Smooth muscle cell of the umbilical artery (primary cell): ENCODE measurements at places on chromosomes 12 and 14. TPM values are rescaled to one million over a fixed set of nuclear protein-coding genes. Genes with fewer than 3 reads are reported as not detected.

GTF2A1 gene
- 26.4 and 32.7 TPM in 2 replicates for total RNA-seq

IFNG-AS1 gene
- total RNA-seq: not detected in 2 replicates

KRT77 gene
- not detected in 2 replicates for total RNA-seq

COCH gene
- total RNA-seq: 0.32 TPM in 1 of 2 replicates, not detected in the other

KRT75 gene
- total RNA-seq: not detected in 2 replicates

FOXN4 gene
- not detected in 2 replicates for total RNA-seq

APOF gene
- not detected in 2 replicates for total RNA-seq

CLEC9A gene
- total RNA-seq: 0.30 TPM in 1 of 2 replicates, not detected in the other

P2RX7 gene
- total RNA-seq: 0.28 and 0.89 TPM in 2 replicates

ANKRD33 gene
- total RNA-seq: not detected in 2 replicates

MAGOHB gene
- 21.4 and 22.7 TPM in 2 replicates for total RNA-seq

OVCH1 gene
- total RNA-seq: not detected in 2 replicates

GPR162 gene
- 2.1 and 2.6 TPM in 2 replicates for total RNA-seq

POTEG gene
- not detected in 2 replicates for total RNA-seq

NPFF gene
- not detected in 2 replicates for total RNA-seq

RFC5 gene
- 5.0 and 11.5 TPM in 2 replicates for total RNA-seq

SMOC1 gene
- total RNA-seq: not detected in 2 replicates

IL26 gene
- total RNA-seq: not detected in 2 replicates

VSX2 gene
- not detected in 2 replicates for total RNA-seq

NPAS3 gene
- under 0.01 and 0.32 TPM in 2 replicates for total RNA-seq

NELL2 gene
- 1.5 TPM in 1 of 2 replicates, not detected in the other for total RNA-seq

TXNDC16 gene
- 0.88 and 1.5 TPM in 2 replicates for total RNA-seq

EFS gene
- 1.8 and 5.6 TPM in 2 replicates for total RNA-seq

MRPS35 gene
- 52.2 and 61.8 TPM in 2 replicates for total RNA-seq

PLBD1 gene
- 1.2 and 2.1 TPM in 2 replicates for total RNA-seq

LTB4R gene
- total RNA-seq: 0.59 and 0.78 TPM in 2 replicates

B4GALNT3 gene
- 0.23 TPM in 1 of 2 replicates, not detected in the other for total RNA-seq

RILPL2 gene
- 2.1 and 2.2 TPM in 2 replicates for total RNA-seq

BDKRB2 gene
- total RNA-seq: 17.1 and 33.3 TPM in 2 replicates

PARP11 gene
- 5.3 and 6.8 TPM in 2 replicates for total RNA-seq

KLHL33 gene
- total RNA-seq: under 0.01 and 0.05 TPM in 2 replicates
